ENCODE measurements at places on chromosomes 4 and X.

GRCh38 chr4:141646969-141647368, 10.6 kb downstream of the IL15 start:
- DNase-seq: no peak

GRCh38 chrX:134642386-134642785, 15.9 kb downstream of the PLAC1 start:
- DNase-seq: no peak

GRCh38 chrX:154967603-154968002, 54.9 kb downstream of the F8 start:
- no peak for DNase-seq

DNA sequence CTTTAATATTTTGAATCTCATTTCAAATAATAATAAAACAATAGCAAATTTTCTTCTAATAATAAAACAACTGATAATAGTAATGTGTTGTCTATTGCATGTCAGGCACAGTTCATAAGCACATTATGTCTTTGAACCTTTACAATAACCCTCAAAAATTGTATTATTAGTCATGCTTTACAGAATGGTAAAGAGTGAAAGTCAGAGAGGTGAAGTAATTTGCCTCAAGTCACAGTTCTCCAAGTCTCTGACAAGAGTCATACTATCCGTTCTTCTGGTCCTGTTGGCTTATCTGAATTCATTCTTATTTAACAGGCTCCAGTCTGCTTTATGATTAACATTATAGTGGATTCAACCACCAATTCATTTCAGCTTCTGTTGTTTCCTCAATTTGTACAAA, 313.0 kb downstream of the AFF2 start:
- no peak for DNase-seq

DNA sequence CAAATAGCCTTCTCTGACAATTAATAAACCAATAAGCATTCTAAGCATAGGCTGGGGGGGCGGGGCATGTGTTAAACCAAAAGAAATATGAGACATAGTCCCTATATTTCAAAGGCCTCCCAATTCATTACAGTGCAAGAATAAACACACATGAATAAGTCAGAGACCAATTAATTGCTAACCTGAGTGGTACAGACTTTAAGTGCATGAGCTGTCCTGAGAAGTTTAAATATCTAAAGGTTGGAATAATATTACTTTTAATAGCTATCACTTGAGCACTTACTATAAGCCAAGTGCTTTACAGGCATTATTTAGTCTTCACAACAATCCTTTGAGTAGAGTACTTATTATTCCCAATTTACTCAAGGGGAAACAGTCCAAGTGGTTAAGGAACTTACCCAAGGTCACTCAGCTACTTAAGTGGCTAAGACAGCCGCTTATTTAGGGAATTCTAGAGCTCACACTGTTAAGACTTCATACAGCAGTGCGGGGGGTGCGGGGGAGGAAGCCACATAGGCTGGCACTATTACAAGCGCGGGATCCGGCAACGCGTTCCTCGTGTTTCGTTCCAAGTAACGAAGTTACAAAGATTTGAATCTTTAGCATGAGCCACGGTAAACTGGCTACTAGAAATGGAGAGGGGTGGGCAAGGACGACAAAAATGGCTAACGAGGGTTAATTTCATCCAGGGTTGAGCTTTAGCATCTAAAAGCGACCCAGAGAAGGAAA, 1.4 kb downstream of the THOC2 start:
- DNase-seq: no peak
